T-helper 1 cell (primary cell): ENCODE measurements at places on chromosomes 5 and 9.

DNA sequence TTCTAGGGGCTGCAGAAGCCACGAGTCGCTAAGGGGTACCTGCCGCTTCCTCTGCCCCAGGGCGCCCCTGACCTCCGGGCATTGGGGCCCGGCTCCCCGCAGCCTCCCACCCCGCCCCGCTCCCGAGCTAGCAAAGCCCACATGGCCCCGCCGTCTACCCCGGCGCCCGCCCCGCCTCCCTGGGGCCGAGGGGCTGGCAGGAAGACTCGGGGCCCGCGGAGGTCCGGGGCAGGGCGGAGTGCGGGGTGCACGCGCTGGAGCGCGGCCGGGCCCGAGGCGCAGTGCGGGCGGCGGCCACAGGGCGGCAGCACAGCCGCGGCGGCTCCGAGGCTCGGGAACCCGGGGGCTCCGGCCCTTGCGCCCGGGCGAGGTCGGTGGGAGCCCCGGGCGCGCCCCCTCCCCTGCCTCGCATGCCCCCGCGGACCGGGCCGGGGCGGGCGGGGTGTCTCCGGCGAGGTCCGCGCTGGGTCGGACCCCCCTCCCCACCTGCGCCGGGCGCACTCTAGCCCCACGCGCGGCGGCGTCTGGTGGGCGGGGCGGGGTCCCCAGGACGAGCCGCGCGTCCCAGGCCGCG is 6.7 kb downstream of the NRARP start:
- DNase-seq: peak; percentile 46

DNA sequence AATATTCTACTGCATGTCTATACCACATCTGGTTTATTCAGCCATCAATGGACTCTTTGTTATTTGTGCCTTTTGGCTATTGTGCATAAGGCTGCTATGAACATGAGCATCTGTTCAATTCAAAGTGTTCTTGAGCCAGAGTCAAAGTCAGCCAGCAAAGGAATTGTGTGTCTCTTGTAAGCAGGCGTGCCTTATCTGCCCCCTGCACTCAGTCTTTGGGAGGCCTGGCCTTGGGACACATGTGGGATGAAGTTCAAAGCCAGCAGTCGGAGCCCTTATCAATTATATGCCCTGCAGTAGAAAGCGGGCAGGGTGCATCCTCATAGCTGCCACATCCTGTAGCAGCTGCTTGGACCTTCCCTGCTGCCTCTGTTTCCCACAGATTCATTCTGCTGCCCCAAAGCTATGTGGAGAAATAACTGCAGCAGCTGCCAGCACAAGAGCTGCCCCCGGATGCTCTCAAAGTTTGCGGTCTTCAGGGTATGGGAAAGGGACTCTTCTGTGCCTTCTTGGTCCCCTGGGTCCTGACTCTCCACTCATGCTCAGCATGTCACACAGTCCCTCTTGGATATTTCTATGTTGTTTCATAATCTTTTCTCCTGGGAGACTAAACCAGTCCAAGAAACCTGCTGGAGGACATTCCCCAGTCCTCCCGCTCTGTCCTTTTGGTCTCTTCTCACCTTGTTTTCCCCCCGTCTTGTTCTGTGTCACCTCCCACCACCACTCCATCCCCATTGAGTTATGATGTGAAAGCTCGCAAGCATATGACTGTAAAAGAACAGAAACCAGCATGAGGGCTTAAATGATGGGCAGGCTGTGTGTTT is 35.9 kb downstream of the STOM start:
- DNase-seq: no peak

- DNase-seq: peak; percentile 31
Measured at GRCh38 chr9:131478421-131478868, 24.3 kb upstream of the POMT1 start.

DNA sequence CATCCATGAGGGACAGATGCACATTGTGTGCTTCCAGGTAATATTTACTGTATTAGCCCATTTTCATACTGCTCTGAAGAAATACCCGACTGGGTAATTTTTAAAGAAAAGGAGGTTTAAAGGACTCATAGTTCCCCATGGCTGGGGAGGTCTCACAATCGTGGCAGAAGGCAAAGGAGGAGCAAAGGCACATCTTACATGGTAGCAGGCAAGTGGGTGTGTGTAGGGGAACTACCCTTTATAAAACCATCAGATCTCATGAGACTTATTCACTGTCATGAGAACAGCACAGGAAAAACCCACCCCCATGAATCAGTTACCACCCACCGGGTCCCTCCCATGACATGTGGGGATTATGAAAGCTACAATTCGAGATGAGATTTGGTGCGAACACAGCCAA is 148.8 kb upstream of the FBXL17 start:
- no peak for DNase-seq

GRCh38 chr5:158644301-158644700 is 455.4 kb downstream of the EBF1 start:
- no peak for DNase-seq

DNA sequence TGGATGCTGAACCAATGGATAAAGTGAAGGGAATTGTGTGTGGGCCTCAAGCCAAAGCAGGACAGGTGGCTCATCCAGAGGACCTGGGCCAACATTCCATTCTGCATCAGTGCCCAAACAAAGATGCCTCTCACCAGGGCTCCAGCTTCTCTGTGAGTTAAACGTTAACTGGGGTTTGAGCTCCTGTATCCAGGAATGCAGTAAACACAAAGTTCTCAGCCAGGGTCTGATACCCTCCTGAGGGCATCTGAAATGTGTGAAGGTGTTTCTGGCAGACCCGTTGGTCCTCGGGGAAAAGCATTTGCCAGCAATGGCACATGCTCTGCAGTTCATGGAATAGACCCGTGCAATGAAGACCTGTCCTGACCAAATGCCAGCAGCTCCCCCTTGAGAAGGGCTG is 33.9 kb upstream of the AOPEP start:
- DNase-seq: no peak

DNA sequence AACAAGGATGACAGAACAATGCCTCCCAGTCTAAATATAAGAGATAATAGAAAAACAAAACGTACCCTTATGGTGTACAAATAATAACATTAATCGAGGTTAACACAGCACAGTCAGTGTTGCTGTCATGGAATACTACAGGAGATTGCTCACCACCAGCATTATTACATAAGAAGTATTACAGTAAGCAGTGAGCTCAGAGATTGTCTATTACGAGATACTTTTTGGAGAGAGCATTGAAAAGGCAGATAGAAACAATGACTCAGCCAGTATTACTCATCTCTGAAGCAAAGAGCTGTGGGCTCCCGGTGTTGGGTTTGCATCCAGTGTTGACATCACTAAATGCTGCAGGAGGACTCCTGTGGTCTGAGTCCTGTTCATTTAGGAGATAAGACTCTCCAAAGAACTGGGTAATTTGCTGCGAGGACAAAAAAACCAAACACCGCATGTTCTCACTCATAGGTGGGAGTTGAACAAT is 191.9 kb upstream of the SEMA6A start:
- DNase-seq: peak; percentile 31
